ENCODE measurements at places on chromosomes 2 and 18.

DNA sequence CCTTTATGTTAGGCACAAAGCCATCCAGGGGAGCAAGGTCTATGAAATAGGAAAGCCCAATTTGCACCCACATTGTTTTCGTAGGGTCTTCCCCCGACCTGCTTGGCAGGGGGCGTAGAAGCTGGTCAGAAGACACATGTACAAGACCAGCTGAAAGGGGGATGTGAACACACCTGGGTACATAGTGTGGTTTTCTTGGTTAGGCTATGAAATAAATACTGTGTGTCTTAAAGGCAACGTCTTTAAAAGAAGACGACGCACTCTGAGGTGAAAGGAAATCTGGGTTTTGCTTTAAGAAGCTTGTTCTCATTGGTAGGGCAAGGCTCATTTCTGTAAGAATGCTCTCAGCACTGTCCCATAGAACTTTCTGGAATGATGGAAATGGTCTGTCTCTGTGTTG is 60.0 kb upstream of the KLF7 start:
- DNase-seq = no peak

GRCh38 chr2:12728221-12728777 is 11.6 kb downstream of the TRIB2 start:
- DNase-seq = no peak

DNA sequence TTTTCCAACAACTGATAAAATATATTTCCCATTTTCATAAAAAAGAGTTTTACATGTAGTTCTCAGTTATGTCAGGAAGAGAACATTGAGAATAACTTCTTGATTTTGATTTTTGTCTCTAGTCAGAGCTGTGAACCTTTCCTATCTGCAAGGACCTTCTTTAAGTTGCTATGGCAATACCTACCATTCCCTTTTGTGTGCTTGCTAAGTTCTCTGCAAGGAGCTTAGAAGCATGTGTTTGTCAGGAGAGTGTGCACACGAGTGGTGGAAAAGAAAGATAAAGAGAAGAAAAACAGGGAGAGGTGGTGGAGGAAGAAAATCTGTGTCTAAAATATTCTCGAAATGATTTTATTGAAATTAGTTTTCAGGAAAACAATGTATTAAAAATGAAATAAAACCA is 140.3 kb upstream of the SLC8A1 start:
- no peak for DNase-seq

- no peak for DNase-seq
Observed at GRCh38 chr2:3038636-3039035, 339.0 kb downstream of the EIPR1 start.

GRCh38 chr2:152126664-152127063 is 27.8 kb upstream of the CACNB4 start:
- DNase-seq = no peak
